M059J (cell line): ENCODE measurements at places on chromosomes 3 and 15. TPM values are rescaled to one million over a fixed set of nuclear protein-coding genes. Genes with fewer than 3 reads are reported as not detected.

DNA sequence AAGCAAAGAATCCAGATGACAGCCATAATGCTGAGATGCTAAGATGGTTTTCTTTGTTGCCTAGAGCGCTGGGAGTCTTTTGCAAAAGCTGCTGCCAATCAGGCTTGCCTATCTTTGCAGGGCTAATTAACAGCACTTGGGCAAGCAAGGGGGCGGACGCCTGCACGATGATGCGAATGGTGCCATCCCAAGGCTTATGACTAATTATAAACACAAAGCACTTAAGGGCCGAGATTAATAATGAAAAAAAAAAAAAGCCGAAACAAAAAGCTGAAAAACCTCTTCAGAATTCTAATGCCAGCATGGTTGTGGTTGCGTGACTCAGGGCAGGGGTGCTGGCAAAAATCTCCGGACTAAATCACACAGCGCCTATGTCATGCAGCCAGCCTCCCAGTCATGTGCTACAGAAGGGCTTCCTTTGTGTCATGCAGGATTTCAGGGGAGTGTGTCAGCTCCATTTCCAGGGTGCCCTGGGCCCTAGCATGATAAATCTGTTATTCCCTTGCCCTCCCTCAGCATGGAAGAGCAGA lies 185.0 kb upstream of the ANKRD28 start:
- DNase-seq = peak; percentile 97

- DNase-seq = peak; percentile 72
These were observed 72.9 kb upstream of the GALNT15 start for GRCh38 chr3:16101295-16102186.

- peak; percentile 91 for DNase-seq
These were observed 41.9 kb downstream of the LIPC start for GRCh38 chr15:58473724-58474123.

- no peak for DNase-seq
These were observed 36.2 kb downstream of the CHST2 start for GRCh38 chr3:143155756-143156155.

GRCh38 chr3:112297714-112298113 lies 3.7 kb upstream of the SLC9C1 start:
- DNase-seq = no peak

DNA sequence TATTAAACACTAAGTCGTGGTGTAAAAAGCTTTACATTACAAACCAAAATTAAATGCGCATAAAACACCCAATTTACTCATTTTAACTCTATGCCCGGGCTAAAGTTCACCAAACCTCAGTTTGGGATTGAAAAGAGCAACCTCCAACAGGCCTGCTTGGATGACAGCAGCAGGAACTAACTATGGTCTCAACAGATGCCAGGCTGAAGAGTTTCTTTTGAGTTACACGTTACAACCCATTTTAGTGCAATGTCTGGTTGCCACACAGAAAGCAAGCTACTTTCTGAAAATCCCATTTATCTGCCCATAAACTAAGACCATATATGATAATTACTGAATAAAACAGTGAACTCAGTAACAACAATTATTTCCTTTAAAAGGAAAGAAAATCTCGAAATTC lies 2.2 kb downstream of the SATB1 start:
- no peak for DNase-seq

DNA sequence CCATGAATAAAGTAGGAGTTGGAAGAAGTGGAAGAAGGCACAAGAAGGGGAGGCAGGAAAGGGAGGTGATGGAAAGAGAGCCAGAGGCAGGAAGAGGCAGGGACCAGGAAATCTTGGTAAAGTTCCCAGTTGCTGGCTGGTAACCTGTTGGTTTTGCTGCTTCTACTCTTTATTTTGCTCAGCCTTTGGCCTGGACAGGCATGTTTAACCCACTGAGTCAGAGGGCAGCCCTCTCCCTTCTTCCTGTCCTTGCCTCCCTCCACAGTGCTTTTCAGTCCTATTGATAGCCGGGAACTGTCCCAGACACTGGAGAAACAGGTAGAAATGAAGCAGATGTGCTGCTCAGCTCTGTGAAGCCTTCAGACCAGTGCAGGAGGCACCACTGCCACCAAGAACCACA lies 43.4 kb upstream of the APEH start:
- peak; percentile 56 for DNase-seq

- DNase-seq = peak; percentile 61
These were observed 394.1 kb downstream of the ZBBX start for GRCh38 chr3:166986000-166986399.

DNA sequence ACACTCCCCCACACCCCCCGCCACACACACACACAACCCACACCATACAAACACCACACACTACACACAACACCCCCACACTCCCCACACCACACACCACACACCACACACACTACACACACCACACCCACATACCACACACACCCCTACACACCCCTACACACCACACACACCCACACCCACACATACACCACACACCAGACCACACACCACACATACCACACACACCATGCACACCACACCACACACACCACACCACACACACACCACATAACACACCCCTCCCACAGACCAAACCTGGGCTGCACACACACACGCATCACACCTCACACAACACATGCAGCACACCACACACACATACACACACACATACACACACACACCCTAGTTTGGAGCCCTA lies 1.8 kb upstream of the RASGRF1 start:
- no peak for DNase-seq

- DNase-seq = no peak
These were observed 695.8 kb downstream of the TUSC7 start for GRCh38 chr3:117405359-117405758.

- peak; percentile 2 for DNase-seq
These were observed 47.4 kb downstream of the CHCHD4 start for GRCh38 chr3:14077310-14077709.

DNA sequence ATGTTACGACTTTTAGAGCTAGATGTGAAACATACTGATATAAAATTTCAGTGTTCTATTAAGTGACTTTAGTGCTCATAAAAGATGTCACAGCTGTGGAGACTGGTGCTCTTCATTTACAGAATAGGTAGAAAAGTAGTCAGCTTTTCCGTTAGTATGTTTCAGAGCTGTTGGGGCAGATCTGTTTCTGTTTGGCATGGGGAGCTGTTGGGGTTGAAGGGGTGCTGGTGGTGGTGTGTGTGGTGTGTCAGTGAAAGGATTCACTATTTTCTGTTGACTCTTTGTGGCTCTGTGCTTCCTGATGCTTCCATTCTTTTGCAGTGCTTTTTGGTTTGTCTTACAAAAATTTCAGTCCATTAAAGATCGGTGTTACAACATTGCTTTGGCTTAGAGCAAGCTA lies 3.2 kb downstream of the UBE2E2 start:
- DNase-seq = no peak

GRCh38 chr3:129688271-129688895 lies 81.9 kb upstream of the PLXND1 start:
- DNase-seq = peak; percentile 34

GRCh38 chr3:100030346-100030745 lies 84.0 kb downstream of the FILIP1L start:
- DNase-seq = peak; percentile 69

DNA sequence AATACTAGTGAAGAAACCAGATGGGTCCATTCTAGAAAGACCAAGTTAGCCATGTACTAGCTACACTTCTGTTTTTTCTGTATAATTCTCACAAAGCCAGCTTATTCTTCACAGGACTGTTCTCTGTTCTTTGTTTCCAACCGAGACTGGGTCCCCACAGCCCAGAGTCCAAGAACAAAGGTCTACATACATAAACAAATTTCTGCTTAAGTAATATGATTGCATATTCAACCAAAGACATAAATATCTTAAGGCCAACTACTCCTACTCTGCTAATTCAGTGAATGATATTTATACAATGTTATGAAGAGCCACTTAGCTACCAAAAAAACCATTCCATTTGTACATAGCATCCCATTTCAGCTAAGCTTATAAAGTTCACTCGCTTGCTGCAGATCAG lies 299.8 kb upstream of the CCDC54 start:
- no peak for DNase-seq

GRCh38 chr3:53892286-53892637 lies 603 bp upstream of the SELENOK start:
- DNase-seq = no peak

DNA sequence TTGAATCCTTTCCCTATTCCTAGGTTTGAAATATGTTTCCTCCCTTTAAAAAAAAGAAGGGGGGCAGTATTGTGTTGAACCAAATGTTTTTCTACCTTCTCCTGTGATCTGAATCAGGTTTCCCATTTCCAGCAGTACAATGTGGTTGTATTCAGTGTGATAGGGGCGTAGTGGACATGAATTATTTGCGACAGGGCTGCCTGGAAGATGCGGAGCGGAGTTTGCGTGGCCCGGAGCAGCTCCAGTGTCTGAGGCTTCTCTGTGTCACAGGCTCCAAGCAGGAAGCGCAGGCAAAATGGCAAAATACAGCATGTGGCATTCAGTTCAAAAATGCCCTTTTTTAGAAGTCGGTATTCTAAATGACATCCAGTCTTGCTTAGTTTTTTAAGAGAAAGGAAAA lies 154.4 kb downstream of the PGPEP1L start:
- DNase-seq = peak; percentile 88

- no peak for DNase-seq
These were observed 32.6 kb downstream of the EHHADH start for GRCh38 chr3:185221203-185221602.

GRCh38 chr3:102790747-102791325 lies 356.0 kb downstream of the ZPLD1 start:
- peak; percentile 43 for DNase-seq

GRCh38 chr3:4071481-4072184 lies 231.5 kb upstream of the SETMAR start:
- DNase-seq = no peak

The ZPLD1 gene
- total RNA-seq = 0.20 TPM in 1 of 2 replicates, not detected in the other

The CGGBP1 gene
- total RNA-seq = 22.8 and 36.9 TPM in 2 replicates

The CPLX3 gene
- total RNA-seq = not detected in 2 replicates

The INSYN1 gene
- total RNA-seq = 0.39 TPM in 1 of 2 replicates, not detected in the other

The KBTBD8 gene
- 1.0 and 2.9 TPM in 2 replicates for total RNA-seq

The IQCF5 gene
- not detected in 2 replicates for total RNA-seq

The PLCH1 gene
- total RNA-seq = 0.10 and 0.17 TPM in 2 replicates

The ARRDC4 gene
- total RNA-seq = 9.9 and 13.9 TPM in 2 replicates

The SERPINI1 gene
- total RNA-seq = 3.2 and 4.4 TPM in 2 replicates

The RUBCN gene
- 38.7 and 53.1 TPM in 2 replicates for total RNA-seq
